Progenitor cell of endocrine pancreas (in vitro differentiated cells): ENCODE measurements at places on chromosomes 16 and 17.

GRCh38 chr16:85284141-85284817 lies 172.0 kb upstream of the CIBAR2 start:
- no peak for DNase-seq

GRCh38 chr16:69190046-69190588 lies 3.2 kb downstream of the SNTB2 start:
- no peak for DNase-seq

DNA sequence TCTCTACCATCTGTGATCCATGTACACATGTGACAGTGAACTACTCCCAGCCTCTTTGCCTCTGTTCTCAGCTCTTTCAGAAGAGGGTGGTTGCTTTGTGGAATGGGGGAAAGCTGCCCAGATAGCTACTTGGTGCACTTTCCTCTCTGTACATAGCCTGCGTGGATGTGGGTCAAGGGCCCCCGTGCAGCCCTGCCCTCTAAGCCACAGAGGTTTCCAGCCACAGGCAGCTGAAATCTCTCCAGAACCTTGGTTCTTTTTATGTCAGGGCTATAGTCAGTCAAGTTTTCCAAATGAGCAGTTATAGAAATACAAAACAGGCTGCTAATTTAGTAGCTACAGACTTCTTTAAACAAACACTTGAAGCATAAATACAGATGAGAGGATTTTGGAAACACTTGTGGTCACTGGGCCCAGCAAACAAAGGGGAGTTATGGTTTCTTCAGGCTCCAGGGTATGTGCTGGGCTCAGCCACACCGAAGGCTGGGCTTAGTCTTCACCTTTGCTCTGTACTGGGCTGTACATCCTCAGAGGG lies 199.7 kb upstream of the ASIC2 start:
- DNase-seq, result no peak

DNA sequence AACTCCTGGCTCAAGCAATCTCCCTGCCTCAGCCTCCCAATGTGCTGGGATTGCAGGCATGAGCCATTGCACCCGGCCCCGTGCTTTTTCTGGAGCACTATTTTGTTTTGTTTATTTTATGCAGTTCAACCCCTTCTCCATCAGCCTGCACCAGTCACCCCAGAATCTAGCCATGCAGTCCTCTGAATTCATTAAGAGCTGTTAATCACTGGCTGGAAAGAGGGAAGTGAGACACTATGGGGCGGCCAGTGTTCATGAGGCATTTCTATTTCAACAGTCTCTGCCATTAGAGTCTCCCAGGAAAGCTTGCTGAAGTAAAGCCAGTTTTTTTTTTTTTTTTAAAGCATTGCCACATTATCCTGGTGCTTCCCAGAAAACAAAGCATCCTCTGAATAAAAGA lies 1.7 kb downstream of the VWA3A start:
- no peak for DNase-seq
